ENCODE measurements at places on chromosomes 16 and 17.

- no peaks in the 10 kb centered on the region for H3K27me3 ChIP-seq
- H3K36me3 ChIP-seq, result no peaks in the 10 kb centered on the region
- peak overlapping the region; percentile 78 for H3K27ac ChIP-seq
Observed at GRCh38 chr16:3004781-3005284, 7.9 kb upstream of the CLDN9 start.

GRCh38 chr17:76122431-76123190 is 18.4 kb downstream of the FOXJ1 start:
- DNase-seq, result no peak
- H3K36me3 ChIP-seq, result no peaks in the 10 kb centered on the region
- H3K4me1 ChIP-seq, result no peaks in the 10 kb centered on the region
- H3K27me3 ChIP-seq, result no peaks in the 10 kb centered on the region
- H3K4me3 ChIP-seq, result no peak overlapping the region

DNA sequence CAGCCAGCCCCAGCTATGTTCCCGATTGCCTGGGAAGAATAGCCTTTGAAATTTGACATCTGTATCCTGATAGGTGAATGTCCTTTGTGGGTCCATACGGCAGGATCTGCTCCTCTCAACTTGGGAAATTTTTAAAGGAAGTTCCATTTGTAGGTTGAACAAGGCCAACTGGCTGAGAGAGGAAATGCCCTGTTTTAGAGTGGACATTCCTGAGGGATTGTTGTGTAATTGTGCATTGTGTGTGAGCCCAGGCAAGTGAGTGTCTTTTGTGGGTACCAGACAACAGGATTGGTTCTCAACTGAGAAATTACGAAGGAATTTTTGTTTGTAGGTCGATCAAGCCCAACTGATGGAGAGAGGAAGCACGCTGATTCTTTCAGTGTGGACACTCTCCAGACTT is 2.6 kb upstream of the CPHXL2 start:
- H3K4me3 ChIP-seq, result no peak overlapping the region
- no peak for DNase-seq
- no peaks in the 10 kb centered on the region for H3K27me3 ChIP-seq
- no peaks in the 10 kb centered on the region for H3K36me3 ChIP-seq
- H3K4me1 ChIP-seq, result no peaks in the 10 kb centered on the region

GRCh38 chr16:1066584-1067172 is 5.9 kb upstream of the SSTR5 start:
- H3K36me3 ChIP-seq, result no peaks in the 10 kb centered on the region
- H3K27me3 ChIP-seq, result no peaks in the 10 kb centered on the region
- no peak overlapping the region for H3K27ac ChIP-seq
- no peak for DNase-seq
- H3K4me1 ChIP-seq, result no peaks in the 10 kb centered on the region
- no peak overlapping the region for H3K4me3 ChIP-seq

DNA sequence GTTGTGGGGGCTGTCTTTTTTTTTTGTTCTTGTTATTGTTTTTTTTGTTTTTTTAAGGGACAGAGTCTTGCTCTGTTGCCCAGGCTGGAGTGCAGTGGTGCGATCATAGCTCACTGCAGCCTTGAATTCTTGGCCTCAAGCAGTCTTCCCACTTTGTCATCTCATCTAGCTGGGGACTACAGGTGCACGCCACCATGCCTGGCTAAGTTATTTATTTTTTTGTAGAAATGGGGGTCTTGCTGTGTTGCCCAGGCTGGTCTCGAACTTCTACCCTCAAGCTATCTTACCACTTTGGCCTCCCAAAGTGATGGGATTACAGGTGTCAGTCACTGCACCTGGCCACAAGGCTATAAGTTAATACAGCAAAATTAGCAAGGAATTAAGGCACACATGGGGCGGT is 101.7 kb downstream of the ABCC1 start:
- no peak overlapping the region for H3K27ac ChIP-seq

DNA sequence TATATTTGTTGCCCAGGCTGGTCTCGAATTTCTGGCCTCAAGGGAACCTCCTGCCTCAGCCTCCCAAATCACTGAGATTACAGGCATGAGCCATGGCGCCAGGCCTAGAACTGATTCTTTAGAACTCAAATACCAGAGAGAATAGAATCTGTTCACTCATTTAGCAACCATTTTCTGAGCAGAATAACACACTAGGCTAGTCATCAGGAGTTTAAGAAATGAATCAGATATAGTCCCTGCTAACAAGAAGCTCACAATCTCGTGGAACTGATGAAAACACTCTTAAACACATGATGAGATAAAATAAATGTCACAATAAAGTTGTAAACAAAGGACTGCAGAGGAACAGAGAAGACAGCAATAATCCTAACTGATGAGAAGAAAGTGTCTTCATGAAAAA is 55.8 kb upstream of the ADCY9 start:
- H3K27ac ChIP-seq, result no peak overlapping the region
- H3K36me3 ChIP-seq, result no peaks in the 10 kb centered on the region
- H3K4me3 ChIP-seq, result no peak overlapping the region
- H3K4me1 ChIP-seq, result no peaks in the 10 kb centered on the region
- H3K27me3 ChIP-seq, result no peaks in the 10 kb centered on the region

- H3K27me3 ChIP-seq, result no peaks in the 10 kb centered on the region
- H3K4me1 ChIP-seq, result peaks cover 28% of the 10 kb centered on the region
- H3K27ac ChIP-seq, result peak overlapping the region; percentile 94
- peaks cover 8% of the 10 kb centered on the region for H3K36me3 ChIP-seq
Observed at GRCh38 chr16:30604316-30604947, 5.8 kb downstream of the ZNF689 start.

GRCh38 chr16:10312784-10313724 is 72.8 kb upstream of the ATF7IP2 start:
- H3K27me3 ChIP-seq, result no peaks in the 10 kb centered on the region
- peaks cover 11% of the 10 kb centered on the region for H3K4me1 ChIP-seq
- no peak overlapping the region for H3K4me3 ChIP-seq

DNA sequence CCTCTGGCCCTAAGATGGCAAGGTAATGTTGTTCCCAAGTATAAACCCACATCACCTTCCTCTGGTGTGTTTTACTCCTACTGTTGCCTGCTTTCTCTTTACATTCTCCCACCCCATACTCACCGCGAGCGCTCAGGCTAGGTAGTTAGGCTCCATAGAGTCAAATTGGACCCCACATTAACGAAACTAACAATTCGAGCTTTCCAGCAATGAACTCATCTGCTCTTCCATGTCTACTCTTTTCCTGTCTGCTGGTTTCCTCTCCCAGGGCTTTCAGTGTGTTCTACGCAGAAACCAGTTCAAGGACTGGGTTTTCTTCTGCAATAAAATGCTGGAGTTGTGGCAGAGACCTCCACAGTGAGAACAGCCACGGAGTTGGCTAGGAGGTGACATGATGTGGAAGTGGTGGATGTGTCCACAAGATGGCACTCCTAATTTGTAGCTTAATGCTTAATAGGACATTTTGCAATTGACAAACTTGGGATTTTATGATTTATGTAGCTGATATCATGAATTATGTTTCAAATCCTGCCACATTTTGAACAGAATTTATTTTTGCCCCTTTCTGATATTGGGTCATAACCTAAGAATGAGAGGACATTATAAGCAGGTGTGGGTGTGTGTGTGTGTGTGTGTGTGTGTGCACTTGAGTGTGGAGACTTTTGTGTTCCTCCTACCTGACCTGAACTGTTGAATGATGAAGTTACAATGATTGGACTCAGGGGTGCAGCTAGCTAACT is 2.2 kb upstream of the UQCRC2 start:
- H3K4me1 ChIP-seq, result peaks cover 48% of the 10 kb centered on the region
- no peak overlapping the region for H3K27ac ChIP-seq
- H3K4me3 ChIP-seq, result no peak overlapping the region

GRCh38 chr17:19876529-19877161 is 8.9 kb upstream of the ULK2 start:
- H3K4me3 ChIP-seq, result no peak overlapping the region
- DNase-seq, result no peak
- no peaks in the 10 kb centered on the region for H3K27me3 ChIP-seq
- no peak overlapping the region for H3K27ac ChIP-seq

- H3K36me3 ChIP-seq, result peaks cover 22% of the 10 kb centered on the region
- no peak for DNase-seq
- no peak overlapping the region for H3K27ac ChIP-seq
- H3K4me3 ChIP-seq, result no peak overlapping the region
Observed at GRCh38 chr17:80289616-80290015, 29.0 kb downstream of the RNF213 start.

- H3K4me3 ChIP-seq, result no peak overlapping the region
- no peaks in the 10 kb centered on the region for H3K27me3 ChIP-seq
- DNase-seq, result no peak
- H3K4me1 ChIP-seq, result peaks cover 89% of the 10 kb centered on the region
- H3K27ac ChIP-seq, result peak overlapping the region; percentile 71
Observed at GRCh38 chr17:74450231-74450630, 16.2 kb upstream of the CD300A start.

DNA sequence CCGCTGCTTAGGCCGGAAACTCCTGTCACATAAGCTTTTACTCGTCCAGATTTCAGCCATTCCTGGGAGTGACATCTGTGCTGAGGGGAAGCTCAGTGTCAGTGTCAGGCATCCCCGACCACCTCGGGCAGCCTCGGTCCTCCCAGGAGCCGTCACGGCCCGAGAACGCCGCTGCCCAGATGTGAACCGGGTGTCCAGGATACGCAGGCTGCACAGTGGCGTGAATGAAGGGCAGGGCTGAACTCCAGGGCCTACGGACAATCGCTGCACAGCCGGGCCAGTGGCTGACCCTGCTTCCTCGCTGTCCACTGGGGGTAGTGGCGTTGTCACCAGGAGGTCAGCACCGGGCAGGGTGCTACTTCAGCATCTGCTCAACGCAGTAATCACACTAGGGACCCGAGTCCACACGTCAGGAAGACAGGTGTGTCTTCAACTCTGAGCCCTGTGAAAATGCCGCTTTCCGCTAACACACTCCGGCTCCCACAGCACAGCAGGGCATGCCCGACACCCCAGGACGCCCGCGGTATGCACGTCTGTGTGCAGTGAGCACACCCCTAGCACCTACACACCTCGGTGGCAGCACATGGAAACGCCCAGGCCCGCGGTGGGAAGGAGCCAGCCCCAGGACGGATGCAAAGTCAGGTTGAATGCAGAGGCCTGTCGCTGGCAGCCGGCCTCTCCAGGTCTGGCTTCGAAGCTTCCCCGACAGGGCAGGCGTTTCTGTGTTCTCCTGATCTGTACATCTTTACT is 3.1 kb downstream of the LMF1 start:
- no peak overlapping the region for H3K4me3 ChIP-seq
- peaks cover 13% of the 10 kb centered on the region for H3K4me1 ChIP-seq
- DNase-seq, result no peak
- H3K27me3 ChIP-seq, result no peaks in the 10 kb centered on the region
- H3K27ac ChIP-seq, result no peak overlapping the region
- peaks cover 5% of the 10 kb centered on the region for H3K36me3 ChIP-seq

DNA sequence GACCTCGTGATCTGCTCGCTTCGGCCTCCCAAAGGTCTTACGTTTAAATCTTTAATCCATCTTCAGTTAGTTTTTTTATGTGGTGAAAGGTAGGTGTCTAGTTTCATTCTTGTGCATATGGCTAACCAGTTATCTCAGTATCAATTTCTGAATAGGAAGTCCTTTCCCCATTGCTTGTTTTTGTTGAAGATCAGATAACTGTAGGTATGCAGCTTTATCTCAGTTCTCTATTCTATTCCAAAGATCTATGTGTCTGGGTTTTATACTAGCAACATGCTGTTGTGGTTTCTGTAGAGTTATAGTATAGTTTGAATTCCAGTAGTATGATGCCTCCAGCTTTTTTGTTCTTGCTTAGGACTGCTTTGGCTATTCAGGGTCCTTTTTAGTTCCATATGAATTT is 65.2 kb downstream of the TNFRSF13B start:
- no peak overlapping the region for H3K4me3 ChIP-seq
- no peak overlapping the region for H3K27ac ChIP-seq
- H3K4me1 ChIP-seq, result no peaks in the 10 kb centered on the region
- DNase-seq, result no peak

- no peaks in the 10 kb centered on the region for H3K27me3 ChIP-seq
- H3K4me3 ChIP-seq, result no peak overlapping the region
- H3K36me3 ChIP-seq, result no peaks in the 10 kb centered on the region
Observed at GRCh38 chr17:47698749-47699535, 5.0 kb downstream of the TBKBP1 start.

GRCh38 chr17:13619462-13619861 is 17.7 kb upstream of the HS3ST3A1 start:
- peaks cover 6% of the 10 kb centered on the region for H3K27me3 ChIP-seq
- no peaks in the 10 kb centered on the region for H3K4me1 ChIP-seq
- no peak for DNase-seq
- H3K4me3 ChIP-seq, result no peak overlapping the region
- H3K36me3 ChIP-seq, result no peaks in the 10 kb centered on the region

DNA sequence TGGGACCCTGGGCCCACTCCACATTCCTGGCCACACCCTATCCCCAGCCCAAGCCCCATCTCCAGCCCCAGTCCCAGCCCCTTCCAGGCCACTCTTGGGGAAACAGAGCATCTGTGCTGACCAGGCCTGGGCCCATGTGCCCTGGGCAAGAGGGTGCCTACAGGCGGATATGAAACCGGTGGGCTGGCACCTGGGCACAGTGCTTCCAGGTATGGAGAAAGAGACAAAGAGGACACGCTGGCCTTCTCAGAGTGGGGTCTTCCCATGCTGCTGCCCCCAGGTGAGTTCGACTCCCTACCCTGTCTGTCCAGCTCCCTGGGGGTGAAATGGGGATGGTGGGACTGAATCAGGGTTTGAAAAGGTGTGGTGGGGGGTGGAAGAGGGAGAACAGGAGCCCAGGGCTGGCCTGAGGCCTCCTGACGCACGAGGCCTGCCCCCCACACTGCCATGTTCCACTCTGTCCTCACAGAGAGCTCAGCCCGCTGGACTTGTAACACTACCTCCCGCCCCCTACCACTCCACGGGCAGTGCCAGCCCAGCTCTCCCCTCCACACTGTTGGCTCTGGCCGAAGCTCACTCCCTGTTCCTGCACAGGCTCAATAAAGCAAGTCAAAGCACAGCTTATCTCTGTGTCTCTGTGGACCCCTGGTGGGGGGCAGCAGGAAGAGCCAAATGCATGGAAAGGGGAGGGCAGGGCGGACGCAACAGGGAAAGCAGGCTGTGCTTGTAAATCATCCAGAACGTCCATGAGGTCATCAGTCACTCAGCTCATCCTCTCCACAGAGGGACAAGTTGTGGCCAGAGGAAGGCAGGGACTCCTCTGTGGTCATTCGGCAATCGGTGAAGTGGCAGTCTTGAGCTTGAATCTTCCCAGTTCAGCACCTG is 71.1 kb upstream of the TMEM97 start:
- DNase-seq, result no peak
- no peaks in the 10 kb centered on the region for H3K27me3 ChIP-seq
- H3K36me3 ChIP-seq, result no peaks in the 10 kb centered on the region
- H3K4me3 ChIP-seq, result no peak overlapping the region

DNA sequence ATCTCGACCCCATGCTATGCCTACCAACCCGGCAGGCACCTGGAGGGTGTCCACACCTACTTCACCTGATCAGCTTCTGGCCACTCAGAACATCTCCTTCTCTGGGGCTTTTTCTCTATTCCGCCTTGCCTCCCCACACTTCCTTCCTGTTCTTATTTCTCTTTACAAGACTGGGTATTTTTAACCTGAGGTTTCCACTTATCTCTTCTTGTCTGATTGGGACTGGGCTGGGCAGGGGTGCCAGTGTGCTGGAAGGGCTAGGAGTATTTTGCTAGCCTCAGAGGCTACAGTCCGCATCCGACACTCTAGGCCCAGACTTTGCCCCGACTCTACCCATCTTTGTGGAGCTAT is 26.2 kb upstream of the ZNF652 start:
- no peak overlapping the region for H3K27ac ChIP-seq
- no peak overlapping the region for H3K4me3 ChIP-seq
- H3K4me1 ChIP-seq, result peaks cover 3% of the 10 kb centered on the region
- no peaks in the 10 kb centered on the region for H3K27me3 ChIP-seq
